ENCODE measurements at places on chromosomes 11 and 22.

DNA sequence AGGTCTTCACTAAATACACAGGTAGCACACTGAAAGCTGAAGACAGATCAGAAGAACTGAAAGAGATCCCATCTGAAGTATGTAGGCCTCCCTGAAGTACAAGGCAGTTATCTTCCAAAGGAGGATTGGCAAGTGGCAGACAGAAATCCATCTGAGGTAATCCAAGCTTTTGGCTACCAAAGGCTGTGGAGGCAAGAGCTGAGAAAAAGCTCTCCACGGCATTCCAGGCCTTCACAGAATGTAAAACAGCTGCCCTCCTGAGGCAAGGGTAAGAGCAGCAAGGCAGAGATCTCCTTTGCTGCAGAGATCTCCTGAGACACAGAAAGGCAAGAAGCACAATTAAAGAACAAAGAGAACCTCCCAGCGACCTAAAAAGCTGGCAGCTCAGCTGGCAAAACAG, 19.1 kb downstream of the PIK3C2A start:
- no peak for DNase-seq

DNA sequence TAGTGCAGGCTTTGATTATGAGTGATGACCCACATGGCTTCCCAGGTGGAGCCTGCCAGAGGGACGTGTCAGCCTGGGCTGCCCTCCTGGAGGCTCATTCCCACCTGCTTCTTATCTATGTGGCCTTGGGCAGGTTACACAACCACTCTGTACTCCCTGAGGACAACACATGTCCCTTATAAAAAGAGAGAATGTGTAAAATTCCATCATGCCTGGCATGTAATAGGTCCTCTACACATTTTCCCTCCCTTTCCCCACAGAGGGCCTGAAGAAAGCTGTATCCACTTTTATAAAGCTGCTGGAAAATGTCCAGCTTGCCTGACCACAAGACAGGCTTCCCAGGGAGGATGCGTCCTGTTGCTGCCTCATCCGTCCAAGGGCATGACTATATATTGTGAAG, 55.0 kb upstream of the VSTM5 start:
- peak; percentile 55 for DNase-seq

GRCh38 chr22:36328635-36329253, 59.0 kb downstream of the MYH9 start:
- peak; percentile 79 for DNase-seq

DNA sequence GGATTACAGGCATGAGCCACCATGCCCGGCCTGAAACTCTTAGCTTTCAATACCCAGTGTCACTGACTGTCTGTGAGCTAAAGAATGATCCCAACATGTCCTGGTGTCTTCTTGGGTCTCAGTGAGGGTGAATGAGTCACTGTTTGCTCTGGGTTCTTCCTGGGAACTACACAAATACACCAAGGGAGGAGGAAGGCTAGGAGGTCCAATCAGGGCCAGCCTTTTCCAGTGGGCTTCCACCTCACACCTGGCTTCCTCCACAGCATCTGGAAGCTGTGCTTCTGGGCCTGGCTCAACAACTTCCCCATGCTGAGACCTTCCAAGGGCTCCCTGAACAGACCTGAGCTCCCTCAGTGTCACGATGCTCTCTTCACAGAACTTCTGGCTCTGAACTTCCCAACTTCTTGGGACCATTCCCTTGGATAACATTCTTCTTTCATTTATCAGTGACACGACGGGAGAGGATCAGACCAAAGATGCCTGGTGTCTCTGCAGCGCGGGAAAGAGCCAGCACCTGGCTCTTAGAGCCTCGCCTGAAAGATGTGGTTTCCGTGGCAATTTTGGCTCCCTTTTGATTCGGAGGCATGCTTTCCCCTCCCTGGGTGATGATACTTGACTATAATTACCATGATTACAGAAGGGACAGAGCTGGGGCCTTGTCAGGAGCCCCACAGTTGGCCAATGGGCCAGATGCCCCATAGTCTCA, 22.3 kb upstream of the CHRM4 start:
- DNase-seq: no peak

- no peak for DNase-seq
Observed at GRCh38 chr11:31797190-31798056, 13.7 kb downstream of the PAX6 start.

DNA sequence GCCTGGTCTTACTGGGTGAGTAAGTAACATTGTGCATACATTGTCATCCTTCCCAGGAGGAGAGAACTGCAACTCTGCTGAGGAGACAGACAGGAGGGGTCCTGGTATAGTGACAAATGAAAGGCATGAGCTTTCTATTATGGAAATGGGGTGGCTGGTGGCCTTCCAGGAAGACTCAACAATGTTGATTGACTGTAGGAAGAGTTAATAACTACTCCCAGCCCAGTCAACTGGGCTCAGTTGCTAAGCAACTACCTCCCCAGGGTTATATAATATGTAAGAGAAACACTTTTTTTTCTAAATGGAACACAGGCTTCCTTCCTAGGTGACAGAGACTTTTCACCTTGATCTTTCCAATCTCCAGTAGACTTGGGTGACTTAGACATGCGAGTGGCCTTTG, 28.2 kb downstream of the SEZ6L start:
- no peak for DNase-seq

DNA sequence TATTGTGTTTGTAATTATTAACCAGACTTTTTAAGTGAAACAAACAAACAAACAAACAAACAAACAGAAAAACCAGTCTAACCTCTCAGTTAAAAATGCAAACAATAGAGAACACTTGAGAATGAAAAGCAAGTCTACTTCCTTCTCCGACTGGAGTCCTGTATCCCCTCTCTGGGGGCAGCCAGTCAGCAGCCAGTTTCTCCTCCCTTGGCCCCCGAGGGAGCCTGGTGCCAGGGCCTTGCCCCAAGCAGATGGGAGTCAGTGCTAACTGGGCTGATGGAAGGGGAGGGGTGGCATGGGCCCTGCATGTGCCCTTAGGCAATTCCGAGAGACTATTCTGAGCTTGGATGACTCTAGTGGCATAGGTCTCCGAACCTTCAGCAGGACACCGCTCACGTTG, 137.2 kb downstream of the GRIK4 start:
- DNase-seq: no peak

- DNase-seq: no peak
Observed at GRCh38 chr22:30413745-30414524, 11.6 kb upstream of the MTFP1 start.

DNA sequence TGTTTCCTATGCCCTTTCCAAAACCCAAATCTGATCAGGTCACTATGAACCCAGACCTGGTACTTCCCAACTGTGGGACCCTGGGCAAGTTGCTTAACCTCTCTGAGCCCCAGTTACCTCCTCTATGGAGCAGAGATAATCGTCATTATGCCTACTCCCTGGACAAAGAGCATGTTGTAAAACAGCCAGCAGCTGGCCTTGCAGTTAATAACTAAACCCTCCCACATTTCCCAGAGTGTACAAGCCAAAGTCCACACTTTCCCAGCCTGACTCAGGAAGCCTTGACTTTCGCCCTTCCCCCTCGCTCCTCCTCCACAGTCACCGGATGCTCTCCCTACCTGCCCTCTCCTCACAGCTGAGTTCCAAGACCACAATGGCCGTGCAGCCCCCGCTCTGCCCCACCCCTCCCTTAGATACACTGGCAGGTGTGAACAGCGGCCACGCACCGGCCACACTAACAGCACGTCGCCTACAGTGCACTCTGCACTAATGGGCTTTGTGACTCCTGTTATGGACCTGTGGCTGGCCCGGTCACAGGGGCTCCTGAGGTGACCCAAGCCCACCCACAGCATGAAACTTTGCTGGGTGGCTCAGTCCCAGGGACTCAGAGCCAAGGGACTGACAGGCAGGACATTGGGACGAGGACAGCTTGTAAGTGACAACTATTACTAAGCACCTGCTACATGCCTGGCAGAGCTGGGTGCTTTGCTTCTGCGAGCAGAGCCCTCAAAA, 15.6 kb upstream of the MFNG start:
- peak; percentile 92 for DNase-seq

GRCh38 chr11:67613960-67614715, 7.4 kb downstream of the NDUFV1 start:
- DNase-seq: peak; percentile 48

- no peak for DNase-seq
Observed at GRCh38 chr11:17132654-17133053, 55.2 kb upstream of the RPS13 start.

- peak; percentile 17 for DNase-seq
Observed at GRCh38 chr11:118274186-118274585, 10.1 kb upstream of the MPZL2 start.

DNA sequence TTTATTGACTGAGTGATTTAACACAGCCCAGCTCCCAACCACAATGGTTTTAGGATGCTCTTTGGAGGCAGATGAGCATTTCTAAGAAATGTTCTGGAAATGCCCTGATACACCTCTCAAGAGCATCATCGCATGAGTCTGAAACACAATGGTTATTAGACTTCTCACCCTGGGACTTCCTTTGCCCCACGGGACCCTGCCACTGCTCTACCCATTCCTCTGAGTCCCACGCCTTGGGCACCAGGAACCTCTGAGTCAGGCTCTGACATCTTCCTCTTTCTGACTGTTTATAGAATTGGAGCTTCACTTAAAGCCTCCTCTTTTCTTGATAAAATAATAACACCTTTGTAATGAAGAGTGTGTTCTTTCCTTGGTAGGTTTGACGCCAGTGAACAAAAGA, 85.6 kb upstream of the PARVA start:
- no peak for DNase-seq

DNA sequence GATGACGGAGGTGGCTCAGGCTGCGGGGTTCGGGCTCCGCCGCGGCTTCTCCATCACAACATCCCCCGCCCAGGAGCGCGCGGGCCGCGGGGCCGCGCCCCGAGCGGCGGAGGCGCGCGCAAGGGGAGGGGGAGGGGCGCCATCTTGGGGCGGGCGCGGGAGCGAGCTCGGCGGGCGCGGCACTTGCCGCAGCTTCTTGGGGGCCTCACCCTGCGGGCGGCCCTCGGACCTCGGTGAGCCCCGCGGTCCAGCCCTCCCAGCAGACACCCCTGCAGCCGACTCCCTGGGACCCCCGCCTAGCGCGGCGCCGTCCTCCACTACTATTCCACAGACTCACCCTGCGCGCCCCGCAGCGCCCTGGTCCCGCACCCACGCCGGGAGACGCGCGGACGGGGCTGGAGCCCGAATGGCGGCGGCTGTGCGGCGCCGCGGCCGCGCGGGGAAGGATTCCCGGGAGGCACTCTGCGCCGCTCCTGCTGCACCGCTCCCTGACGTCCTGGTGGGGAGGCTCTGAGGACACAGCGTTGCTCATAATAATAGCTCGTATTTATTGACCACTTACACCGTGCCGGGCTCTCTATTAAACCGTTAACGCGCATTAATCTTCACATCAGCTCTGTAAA, at the start of gene APBB1:
TSS of gene APBB1 (minus strand) at position 86 of the 623 bp plus-strand sequence. CDS start 7,747 bp downstream, outside the sequence.
- DNase-seq: peak; percentile 46

DNA sequence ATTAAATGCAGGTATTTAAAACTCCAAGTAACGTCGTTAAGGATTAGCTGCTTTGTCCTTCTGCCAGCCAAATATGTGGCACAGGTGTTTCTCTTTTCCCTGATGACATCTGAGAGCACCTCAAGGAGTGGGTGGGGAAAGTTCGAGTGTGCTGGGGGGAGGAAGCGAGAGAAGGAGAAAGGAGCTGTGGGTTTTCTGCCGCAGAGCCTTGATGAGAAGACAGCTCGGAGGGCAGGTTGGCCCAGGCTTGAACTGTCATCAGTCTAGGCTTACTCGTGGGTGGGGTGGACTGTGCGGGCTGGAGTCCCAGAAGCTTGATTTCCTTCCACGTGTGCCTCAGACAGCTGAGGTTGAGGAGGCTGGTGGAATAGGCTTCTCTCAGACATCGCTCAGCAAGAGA, 15.2 kb upstream of the SORL1-AS1 start:
- no peak for DNase-seq

DNA sequence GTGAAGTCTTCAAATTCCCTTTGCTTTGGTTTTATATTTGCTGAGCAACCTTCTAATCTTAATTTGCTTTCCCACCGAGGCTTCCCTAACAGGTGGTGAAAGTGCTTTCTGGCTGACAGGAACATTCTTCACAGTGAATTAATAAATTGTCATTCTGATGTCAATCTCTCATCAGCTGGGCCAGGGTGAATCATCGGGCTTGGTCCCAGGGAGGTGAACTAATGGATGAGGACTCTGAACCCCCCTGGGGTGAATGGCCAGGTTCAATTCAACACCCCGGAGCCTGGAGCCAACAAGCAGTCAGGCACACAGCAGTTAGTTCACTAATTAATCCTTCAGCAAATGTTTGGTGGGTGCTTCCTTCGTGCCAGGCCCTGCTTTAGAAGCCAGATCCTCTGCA, 155.4 kb upstream of the PDGFD start:
- no peak for DNase-seq

- DNase-seq: peak; percentile 87
Observed at GRCh38 chr11:32386770-32387377, 48.5 kb downstream of the WT1 start.

- DNase-seq: no peak
Observed at GRCh38 chr22:38569181-38569971, 607 bp downstream of the DMC1 start.

DNA sequence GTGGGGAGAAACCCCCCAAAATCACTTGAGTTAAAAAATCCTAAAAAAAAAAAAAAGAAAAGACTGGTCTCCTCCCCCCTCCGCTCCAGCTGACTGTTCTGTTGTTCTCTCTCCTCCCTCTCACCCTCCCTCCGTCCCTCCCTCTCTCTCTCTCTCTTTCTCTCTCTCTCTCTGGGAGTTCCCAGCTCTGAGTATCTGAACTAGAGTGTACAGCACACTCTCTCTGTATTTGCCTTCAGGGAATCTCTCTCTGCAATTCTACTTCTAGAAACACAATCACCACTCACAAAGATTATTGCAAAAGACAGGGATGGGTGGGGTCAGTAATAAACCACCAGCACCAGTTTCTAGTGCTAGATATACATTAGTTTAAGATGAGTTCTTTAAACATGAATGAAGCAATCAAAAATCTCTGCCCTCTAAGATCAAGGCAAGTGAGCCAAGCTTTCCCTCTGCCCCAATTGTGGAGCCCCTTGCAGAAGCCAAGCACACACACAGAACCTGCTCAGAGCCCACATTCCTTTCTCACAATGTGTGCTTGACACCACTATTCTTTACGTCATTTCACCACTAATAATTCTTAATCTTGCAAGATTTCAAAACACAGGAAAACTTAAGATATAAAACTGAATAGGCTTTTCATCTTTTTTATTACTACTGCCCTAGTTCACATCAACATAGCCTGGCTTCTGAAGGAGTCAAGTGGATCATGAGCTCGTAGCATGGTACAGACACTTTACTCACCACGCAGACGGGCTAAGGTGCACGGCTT, 133.5 kb downstream of the RBFOX2 start:
- DNase-seq: peak; percentile 88

- peak; percentile 58 for DNase-seq
Observed at GRCh38 chr22:33781411-33781810, 138.9 kb downstream of the LARGE1 start.

DNA sequence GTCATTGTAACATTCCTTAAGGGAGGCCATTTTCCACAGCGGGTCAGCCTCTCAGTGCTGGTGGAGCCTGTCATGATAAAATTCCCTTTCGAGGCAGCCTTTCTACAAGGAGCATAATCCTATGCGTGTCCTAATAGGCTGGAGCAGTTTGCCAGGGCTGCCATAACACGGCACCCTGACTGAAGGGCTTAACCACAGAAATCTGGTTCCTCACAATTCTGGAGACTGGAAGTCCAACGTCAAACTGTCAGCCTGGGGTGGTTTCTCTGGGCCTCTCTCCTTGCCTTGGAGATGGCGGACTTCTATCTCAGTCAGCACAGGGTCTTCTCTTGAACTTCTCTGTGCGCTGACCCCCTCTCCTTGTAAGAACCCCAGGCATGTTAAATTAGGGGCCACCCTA, 1.4 kb upstream of the RGL4 start:
- no peak for DNase-seq

GRCh38 chr11:70732023-70732880, 333.9 kb downstream of the CTTN start:
- no peak for DNase-seq
